Stimulated activated CD4-positive, alpha-beta T cell treated with anti-CD3 and anti-CD28 coated beads, Interleukin-1b, Interleukin-23, amount 100 ng/mL, for 48 hours (primary cell): ENCODE measurements at places on chromosomes 2 and 18.

DNA sequence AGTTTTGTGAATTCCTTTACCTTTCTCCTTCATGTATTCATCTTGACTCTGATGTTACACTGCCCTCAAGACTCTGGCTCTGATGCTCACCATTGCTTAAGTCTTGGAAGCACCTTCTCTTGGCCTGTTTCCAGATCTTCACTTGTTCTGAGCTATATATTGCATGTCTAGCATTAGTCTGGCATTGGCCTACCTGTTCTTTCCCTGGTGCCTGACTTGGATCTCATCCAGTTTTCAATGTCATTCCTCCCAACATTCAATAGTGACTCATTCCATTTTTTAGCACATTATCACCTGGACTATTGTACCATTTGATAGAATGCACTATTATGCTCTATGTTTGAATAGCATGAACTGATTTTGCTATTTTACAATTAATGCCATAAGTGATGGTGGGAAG lies 127.3 kb upstream of the NYAP2 start:
- no peak for DNase-seq

- DNase-seq: no peak
These were observed 30.8 kb upstream of the EML4 start for GRCh38 chr2:42138163-42139015.

GRCh38 chr2:176297067-176297466 lies 27.8 kb downstream of the MTX2 start:
- DNase-seq: no peak

GRCh38 chr18:4242431-4243161 lies 212.5 kb downstream of the DLGAP1 start:
- no peak for DNase-seq

DNA sequence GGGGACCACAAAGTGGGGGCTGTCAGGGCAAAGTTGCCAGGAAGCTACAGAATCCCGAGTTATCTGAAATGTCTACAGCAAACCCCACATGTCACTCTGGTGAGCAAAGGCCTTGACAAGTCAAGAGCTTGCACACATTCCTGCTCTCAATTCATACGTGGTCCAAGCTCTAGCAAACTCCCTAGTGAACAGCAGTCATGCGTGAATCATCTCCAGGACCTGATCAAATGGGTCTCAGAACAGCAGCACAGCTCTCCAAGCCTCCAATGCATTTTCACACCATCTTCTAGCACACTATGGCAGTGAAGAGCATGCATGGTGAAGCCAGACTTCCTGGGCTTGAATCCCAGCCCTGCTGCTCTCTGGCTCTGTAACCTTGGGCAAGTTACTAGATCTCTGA lies 68.5 kb downstream of the MYO5B start:
- DNase-seq: no peak

- no peak for DNase-seq
These were observed 1.2 kb downstream of the KCNG2 start for GRCh38 chr18:79798999-79799370.

- DNase-seq: no peak
These were observed 165.6 kb downstream of the SMAD7 start for GRCh38 chr18:48785091-48785614.

DNA sequence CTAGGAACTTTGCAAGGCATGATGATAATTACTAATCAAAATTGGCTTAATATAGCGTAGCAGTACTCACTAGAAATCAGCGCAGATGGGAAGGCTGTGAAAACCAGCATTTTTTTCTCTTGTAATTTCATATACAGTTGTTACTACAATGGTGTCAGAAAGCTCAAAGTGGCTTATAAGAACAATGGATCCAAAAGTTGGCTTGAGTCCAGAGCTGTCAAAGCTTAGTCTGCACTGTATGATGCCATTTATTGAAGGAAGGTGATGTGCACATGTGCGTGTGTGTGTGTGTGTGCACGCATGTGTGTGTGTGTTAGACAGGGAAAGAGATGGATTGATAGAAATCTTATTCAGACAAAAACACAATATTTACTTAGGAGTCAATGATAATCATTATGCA lies 341.3 kb downstream of the TGIF1 start:
- no peak for DNase-seq

DNA sequence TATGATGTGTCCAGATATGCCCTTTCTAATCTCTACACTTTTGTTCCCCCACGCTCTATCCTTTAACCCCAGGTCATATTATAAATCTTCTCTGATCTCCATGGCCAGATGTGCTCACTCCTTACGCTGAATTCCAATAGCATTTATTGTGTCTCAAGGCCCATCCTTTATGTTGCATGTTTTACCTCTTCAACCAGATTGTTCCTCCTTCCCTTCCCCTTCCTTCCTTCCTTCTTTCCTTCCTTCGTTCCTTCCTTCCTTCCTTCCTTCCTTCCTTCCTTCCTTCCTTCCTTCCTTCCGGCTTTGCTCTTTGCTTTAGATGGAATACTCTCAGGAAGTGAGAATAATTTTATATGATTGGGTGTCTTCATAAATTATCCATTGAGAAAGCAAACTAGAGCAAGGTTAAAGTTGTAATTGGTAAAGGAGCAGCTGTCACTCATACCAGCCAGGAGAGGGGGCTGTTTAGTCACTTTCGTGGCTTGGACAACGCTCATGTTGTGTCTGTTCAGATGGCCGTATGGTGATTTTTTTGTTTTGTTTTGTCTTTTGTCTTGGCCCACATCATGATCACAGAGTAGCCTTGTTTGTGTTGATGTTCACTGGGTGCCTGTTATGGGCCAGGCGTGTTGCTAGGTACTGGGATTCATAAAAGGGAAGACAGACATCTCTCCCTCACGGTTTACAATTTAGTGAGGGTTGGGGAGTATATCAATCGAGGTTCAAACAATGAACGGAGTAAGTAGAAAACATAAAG lies 68.0 kb downstream of the DAW1 start:
- DNase-seq: no peak

- no peak for DNase-seq
These were observed 214.9 kb upstream of the SPRED2 start for GRCh38 chr2:65647249-65647842.

DNA sequence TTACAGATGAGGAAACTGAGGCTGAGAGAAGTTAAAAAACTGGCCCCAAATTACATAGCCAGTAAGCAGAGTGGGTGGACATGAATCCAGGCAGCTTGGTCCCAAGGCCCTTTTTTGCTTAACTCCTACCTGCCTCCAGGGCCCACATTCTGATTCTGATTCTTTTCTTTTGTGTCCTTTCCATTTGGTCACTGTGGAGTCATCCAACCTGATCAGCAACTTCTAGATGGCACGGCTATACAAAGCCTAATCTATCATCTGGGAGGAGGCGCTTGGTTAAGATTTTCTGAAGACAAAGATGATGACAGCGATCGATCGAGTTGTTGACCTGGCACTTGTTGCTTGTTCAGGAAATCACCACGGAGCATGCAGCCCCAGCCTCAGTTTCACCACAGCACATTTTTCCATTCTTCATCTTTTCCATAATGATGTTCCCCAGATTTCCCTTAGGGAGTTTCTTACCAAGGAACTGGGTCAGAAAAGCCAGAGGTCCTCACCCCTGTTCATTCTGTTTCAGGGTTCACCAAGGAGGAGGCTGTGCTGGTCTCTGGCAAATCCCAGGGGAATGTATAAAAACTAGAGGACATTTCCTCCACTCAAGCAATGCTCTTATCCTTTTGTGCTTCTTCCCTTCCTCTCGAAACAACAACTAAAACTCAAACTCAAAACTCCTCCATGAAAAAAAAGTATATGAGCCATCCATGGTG lies 6.9 kb upstream of the IGFBP2 start:
- no peak for DNase-seq

DNA sequence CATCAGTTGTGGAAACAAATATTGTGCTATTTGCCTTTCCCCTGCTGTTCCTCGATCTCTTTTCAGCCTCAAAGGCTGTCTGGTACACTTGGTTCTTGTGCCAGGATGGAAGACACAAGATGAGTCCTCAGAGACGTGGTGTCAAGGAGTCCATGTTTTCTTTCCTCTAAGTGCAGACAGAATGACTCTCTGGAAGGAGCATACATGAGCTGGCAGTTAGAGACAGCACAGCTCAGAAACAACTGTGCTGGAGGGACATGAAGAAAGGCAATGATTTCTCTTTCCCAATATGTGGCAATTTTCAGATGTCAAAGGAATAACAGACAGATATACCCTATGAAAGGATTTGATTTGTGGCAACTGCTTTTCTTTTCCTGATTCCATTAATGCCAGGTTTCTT lies 162.2 kb downstream of the AFF3 start:
- no peak for DNase-seq

DNA sequence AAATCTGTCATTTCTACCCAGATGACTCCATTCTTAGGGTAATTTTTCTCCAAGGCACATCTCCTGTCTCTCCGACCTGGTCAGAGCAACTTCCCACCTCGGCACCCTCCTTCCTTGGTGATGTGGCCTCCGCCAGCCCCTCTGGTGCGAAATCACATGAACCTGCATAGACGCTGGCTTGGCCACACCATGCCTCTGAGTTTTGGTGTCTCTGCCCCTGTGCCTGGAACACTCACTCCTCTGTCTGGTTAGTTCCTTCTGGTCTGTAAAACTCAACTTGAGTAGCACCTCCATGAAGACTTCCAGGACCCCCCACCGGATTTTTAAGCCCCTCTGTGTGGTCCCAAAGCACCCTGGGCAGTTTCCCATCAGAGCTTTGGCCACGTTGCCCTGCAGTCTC lies 83.2 kb upstream of the OTOS start:
- no peak for DNase-seq

DNA sequence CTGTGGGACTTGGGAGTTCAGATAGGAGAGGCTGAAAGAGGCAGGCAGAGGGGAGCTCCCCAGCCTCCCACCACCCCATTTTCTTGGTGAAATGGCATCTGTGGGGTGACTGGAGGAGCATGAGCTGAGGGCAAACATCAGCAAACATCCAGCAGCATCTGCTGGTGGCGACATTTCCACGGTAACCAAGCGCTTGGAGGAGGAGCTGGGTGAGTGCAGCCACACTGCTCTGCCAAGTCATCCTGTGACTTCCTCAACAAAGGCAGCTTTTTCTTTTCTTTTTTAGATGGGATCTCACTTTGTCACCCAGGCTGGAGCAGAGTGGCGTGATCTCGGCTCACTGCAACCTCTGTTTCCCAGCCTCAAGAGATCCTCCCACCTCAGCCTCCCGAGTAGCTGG lies 5.6 kb downstream of the TXNL4A start:
- peak; percentile 43 for DNase-seq

DNA sequence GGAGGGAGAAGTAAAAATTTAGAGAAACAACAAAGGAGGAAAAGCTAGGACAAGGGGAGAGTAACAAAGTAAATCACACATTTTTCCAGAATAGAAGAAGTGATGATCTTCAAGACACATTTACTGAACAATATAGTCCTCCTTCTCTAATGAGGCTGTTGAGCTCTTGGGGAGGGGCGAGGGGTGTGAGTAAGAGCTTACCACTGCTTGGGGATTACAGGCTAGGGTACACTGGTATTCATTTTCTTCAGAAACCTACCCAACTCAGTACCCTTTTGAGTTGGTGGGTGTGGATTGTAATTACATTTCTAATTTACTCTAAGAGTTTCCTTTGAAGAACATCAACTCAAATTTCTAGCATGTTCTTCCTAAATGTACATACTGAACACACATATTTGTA lies 157.7 kb upstream of the ZFP36L2 start:
- DNase-seq: no peak

GRCh38 chr2:124814968-124815745 lies 790.1 kb downstream of the CNTNAP5 start:
- no peak for DNase-seq

DNA sequence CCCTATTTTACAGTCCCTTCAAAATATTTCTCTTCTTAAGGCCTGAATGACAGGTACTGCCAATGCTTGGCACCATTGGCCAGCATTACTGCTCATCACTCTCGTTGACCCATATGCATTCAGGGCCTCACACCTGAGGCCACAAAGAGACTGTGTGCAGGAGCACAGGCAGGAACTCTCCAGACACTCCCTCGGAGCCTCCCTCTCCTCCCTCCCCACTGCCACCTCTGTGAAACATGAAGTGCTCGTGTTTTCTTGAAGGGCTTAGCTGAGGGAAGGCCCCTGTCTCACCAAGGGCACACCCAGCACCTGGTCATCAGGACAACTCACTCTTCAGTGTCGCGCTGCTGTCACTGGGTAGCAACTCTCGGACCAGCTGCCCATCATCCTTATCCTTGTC lies 85.3 kb downstream of the LOXHD1 start:
- DNase-seq: no peak

DNA sequence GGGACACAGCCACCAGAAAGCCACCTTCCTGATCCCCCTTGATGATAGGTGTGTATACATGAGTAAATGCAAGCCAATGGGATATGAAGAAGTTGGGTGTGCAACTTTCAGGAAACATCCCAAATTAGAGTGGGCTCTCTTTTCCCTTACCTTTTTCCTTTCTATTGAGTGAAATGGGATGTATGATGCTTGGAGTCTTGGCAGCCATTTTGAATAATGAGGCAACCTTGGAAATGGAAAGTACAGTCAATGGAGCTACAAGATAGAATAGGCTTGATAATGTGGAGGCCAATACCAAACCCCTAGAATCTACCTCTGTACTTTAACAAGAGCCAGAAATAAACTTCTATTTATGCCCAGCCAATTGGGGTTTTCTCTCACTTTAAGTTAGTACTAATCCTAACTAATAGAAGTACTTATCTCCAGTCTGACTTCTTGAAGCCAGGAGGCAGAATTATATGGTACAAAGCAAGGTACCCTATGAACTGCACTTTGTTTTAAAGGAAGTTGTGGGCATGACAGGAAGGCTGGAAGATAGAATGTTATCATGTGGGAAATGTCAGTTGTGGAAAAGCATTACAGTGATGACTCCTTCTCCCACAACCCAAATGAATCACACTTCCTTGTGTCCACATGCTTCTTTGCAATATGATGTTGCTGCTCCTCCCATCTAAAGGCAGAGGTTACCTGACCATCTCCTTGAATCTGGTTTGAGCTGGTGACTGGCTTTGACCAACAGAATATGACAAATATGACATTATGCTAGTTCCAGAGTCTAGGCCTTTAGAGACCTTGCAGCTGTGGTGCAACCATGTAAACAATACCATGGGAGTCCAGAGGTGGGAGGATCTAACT lies 12.9 kb upstream of the NABP1 start:
- no peak for DNase-seq

GRCh38 chr2:39069136-39069515 lies 51.7 kb downstream of the SOS1 start:
- DNase-seq: peak; percentile 32

GRCh38 chr2:188478724-188479123 lies 187.1 kb downstream of the GULP1 start:
- no peak for DNase-seq

DNA sequence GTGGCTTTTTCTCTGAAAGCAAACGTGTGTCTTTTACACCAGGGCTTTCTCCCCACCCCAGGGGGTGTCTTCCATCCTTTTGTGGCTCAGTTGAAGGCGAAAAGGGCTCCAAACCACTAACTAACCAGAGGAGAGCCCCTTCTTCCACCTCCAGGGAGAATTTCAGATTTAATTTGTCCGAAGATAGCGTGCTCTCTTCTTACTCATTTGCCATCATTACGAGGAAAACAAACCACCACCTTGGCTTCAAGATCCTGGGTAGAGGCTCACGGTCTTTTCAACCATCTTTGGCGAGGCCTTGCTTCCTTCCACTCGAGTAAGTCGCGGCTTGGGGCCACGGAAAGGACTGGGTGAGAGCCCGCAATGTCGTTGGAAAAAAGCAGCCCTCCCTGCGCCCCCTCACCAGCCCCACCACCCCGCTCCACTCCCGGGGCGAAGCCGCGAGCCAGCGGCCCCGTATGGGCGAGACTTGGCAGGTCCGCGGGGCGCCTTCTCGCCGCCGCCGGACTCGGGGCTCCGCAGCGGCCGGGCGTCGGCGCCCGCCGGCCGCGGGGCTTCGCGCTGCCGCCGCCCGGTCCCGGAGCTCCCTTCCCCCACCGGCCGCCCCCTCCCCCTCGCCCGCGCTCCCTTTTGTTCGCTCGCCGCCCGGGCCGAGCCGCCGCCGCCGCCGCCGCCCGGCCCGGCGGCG lies 1.7 kb upstream of the ZNF532 start:
- DNase-seq: no peak
